ENCODE measurements at places on chromosomes 2 and 18.

- DNase-seq = no peak
Observed at GRCh38 chr2:219517954-219518778, 3.9 kb downstream of the ASIC4 start.

GRCh38 chr2:2889646-2890045 is 488.0 kb downstream of the EIPR1 start:
- DNase-seq = no peak

GRCh38 chr2:125490308-125490707 is 1165.7 kb upstream of the GYPC start:
- DNase-seq = no peak

GRCh38 chr2:30691091-30691947 is 115.9 kb downstream of the CAPN13 start:
- no peak for DNase-seq

- peak; percentile 49 for DNase-seq
Observed at GRCh38 chr2:166727095-166727494, 161.2 kb upstream of the XIRP2 start.

- DNase-seq = peak; percentile 53
Observed at GRCh38 chr2:229714736-229715541, 584 bp upstream of the DNER start.

DNA sequence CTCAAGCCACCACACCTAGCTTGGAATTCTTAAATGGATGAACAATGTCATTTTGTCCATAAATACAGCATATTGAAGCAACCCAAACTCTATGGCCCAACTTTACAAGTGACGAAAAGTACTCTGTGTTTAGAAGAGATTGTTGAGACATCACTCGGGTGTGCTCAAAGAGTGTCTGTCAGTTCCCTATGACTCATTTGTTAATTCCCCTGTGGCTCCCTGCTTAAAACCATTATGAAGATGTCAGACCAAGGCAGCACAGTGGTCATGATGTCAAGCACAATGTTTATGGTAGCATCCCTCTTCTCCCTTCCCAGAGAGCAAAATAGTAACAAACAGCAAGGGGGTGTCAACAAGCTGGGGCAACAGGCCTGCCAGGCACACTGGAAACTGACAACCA is 3.0 kb downstream of the LYG1 start:
- DNase-seq = no peak

- DNase-seq = no peak
Observed at GRCh38 chr2:212274215-212274614, 264.4 kb downstream of the ERBB4 start.

DNA sequence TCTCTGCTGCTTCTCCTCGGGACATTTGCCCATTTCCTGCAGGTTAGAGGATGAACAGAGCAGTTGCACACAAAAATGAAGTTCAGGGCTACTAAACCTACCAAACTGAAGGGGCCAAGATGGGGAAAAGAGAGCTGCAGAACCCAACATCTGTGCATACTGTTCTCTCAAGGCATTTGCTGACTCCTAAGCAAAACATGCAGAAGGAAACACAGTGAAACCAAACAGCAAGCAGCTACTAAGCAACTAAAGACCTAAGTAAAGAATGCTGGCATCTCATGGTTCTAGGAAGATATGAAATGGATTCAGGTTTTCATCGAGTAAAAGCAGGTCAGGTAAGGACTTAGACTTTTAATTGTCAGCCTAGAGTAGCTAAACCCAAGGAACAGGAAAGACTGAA is 111.9 kb upstream of the SYT4 start:
- no peak for DNase-seq

DNA sequence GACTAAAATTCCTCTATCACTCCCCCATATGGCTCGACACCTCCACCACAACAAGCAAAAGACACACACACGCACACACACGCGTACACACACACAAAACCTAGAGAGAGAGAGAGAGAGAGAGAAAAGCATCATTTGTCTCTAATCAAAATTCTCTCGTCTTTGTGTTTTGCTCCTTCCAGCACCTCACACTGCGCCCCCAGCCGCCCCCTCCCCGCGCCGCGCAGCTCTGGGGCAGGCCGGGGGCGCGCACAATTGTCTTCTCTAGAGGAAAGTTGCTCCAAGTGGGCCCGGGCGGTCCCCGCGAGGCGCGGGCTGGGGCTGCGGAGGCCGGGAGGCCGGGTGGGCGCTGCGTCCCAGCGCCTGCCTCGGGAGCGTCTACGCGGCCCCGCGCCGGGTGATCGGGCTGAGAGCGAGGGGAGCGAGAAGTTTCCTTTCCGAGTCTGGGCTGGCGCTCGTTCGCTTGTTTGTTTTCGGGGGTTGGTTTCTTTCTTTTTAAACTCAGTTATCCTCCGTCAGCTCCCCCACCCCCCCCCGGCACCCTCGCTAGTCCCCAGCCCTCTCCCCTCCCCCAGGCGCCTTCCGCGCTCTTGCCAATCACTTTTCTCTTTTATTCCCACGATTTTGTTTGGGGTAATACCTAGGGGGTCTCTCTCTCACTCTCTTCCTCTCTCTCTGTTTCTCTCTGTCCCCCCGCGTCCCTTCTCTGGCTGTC is 4.1 kb downstream of the ZEB2 start:
- DNase-seq = peak; percentile 60

DNA sequence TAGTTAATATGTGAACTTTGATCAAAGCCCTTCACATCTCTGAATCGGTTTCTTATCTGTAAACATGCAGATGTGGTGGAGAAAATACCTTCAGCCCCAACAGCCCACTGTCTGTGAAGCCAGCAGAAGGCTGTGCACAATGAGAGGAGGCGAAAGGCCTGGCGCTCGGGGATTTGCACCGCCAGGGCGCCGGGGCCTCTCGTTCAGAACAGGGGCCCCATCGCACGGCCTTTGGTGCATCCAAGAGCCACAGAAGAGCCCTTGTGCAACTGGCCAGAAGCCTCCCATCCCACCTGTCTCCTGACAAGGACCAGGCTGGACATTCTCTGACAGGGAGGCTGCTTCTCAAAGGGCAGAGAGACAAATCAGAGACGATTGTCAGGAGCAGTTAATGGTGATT is 407.2 kb upstream of the MYT1L start:
- no peak for DNase-seq

DNA sequence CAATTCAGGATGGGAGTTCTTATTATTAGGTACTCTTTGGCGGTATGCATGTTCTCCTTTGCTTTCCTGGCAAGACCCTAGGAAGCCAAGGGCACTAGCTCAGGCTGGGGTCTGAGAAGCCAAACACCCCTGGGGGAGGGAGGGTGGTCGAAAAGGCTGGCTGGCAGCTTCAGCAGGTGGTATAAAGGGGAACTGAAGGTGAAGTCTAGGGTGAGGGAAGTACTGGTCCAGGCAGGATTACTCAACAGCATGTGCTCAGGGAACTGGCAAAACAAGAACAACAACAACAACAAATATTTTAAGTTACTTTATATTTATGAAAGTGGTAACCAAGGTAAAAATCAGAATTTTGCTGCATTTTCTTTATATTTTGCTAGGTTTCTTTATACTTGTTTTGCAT is 40.7 kb upstream of the PCBP1 start:
- DNase-seq = peak; percentile 57

DNA sequence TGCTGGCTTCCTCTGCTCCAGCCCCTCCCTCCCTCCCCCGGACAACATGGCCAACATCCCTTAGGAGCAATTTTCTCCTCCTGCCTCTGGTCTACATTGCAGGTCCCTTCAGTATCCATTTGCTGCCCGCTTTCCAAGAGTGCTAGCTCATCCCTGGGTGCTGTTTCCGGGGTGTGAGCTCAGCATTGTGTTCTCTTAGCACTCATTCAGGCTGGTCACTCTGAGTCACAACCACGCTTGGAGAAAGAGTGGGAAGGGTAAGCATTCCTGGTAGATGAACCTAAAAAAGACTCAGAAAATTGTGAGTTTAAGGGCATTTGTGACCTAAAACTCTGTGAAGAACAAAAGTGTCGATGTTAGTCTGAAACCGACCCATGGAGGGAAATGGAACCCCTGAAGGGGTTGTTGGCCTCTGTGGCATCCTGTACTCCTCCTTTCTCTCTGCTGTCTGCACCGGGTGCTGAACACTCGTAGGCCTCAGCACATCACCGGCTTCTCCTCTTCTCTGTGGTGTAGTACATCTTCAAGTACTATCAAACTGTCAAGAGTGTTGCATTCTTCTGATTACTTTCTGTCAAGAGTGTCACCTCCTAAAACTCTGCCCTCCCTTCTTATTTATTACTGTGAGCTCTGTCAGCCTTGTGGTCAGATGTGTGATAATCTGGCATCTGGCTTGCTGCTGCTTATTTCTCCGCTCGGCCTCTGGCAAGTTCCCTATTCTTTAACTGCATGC is 73.0 kb downstream of the CTNNA2 start:
- DNase-seq = no peak

DNA sequence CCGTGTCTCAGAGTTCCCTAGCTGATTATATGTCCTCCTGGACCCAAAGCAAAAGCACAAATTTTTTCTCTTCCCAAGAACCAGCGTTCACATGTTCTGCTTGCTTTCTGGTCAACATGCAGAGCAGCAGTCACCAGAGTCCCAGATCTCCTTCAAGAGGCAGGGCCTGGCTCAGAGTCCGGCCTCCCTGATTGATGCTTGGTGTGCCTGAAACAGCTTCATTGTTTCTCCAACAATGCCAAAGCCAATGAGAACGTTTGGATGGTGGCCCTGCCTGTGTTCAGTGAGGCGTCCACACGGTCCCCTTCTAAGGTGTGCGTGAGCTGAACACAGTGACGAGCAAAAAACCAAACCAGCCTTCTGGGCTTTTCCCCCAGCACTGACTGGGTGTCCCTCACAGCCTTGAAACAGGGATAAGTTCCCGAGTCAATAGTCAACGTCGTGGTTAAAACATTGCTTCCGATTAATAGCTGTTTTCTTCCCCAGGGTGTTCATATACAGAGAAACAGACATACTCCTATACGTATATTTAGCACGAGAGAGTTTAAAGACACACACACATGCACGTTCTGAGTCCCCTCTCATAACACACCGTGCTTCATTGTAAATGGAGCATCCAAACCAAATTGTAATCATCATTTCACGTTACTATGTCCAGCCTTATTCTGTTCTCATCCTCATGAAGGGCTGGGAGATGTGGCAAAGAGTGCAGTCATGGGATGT is 19.3 kb upstream of the POU3F3 start:
- no peak for DNase-seq

DNA sequence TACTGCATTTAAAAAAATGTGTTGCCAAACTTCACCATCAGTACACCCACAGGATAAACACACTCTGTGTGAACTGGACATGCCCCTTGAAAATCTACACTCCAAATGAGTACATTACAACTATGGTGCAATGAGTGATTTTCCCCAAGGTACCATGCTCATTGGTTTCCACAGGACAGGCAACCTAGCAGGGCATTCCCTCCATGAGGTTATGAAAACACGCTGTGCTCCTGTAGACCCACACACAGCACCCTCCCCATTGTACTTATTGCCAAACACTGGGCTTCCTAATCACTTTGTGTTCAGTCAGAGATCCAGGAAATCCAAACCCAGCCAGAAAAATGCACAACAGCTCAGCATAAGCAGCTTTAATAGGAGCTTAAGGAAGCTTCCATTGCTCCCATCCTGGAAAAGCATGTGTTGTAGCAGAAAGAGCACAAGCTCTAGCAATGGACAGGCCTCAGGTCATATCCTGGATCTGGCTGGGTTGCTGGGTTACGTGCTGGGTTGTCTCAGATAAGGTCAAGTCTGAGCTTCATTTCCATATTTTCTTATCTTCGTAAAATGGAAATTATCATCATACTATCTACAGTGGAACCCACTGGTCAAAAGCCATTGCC is 20.8 kb upstream of the ATIC start:
- no peak for DNase-seq

DNA sequence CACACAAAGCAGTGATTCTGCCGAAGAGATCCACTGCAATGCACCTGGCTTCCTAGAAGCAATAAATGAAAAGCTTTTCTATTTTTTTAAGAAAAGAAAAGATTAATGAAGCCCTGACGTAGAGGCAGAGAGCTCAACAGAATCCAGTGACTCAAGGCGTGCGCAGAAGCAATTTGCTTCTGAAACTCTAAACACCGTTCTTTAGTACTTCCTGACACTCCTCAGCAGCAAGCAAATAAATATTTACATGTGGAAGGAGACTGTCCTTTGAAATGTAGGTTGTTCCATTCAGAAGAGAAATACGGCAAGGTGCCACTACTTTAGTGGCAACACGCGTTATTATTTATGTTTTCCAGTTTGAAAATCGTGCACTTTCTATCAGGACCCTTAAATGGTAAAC is 126.2 kb upstream of the ZNF516 start:
- DNase-seq = no peak

- DNase-seq = no peak
Observed at GRCh38 chr2:79387431-79387830, 125.4 kb upstream of the CTNNA2 start.

DNA sequence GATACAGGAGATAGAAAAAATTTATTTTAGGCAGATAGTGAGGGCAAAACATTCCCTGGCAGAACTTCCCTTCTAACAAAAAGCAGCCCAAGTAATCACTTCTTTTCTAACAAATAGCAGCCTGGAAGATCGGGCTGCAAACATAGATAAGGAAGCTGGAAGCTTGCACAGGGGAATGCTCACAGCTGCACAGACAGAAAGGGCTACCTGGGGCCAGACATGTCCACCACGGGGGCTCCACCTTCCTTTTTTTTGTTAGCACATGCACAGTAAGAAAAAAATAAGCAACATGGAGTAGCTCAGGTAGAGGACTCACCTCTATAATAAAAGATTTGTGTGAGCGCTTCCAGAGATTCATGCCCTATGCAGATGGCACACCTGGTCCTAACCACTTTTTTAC is 420.5 kb downstream of the PTH2R start:
- DNase-seq = no peak

GRCh38 chr2:109089602-109090300 is 39.3 kb upstream of the SH3RF3 start:
- DNase-seq = no peak

GRCh38 chr2:74374509-74375205 is 5.5 kb downstream of the DCTN1 start:
- DNase-seq = no peak

DNA sequence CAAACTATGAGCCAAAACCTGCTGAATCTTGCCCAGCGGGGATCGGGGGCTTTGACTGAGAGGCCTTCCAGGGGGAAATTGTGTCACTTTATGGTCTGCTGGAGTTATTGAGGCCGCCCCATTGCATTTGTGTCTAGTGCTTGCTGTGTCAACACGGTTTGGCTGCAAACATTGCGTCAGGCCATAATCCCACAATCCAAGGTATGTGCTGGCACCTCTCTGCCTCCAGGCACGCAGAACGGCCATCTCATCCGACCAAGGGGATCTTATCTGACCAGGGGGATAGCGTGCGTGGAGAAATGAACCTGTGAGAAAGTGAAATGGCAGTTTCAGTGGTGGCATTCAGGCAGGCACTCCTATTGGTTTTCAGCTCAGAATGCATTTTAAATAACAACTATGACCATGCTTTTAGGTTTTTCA is 18.1 kb upstream of the LYPD6B start:
- DNase-seq = no peak
